ENCODE measurements at places on chromosomes 16 and 17.

DNA sequence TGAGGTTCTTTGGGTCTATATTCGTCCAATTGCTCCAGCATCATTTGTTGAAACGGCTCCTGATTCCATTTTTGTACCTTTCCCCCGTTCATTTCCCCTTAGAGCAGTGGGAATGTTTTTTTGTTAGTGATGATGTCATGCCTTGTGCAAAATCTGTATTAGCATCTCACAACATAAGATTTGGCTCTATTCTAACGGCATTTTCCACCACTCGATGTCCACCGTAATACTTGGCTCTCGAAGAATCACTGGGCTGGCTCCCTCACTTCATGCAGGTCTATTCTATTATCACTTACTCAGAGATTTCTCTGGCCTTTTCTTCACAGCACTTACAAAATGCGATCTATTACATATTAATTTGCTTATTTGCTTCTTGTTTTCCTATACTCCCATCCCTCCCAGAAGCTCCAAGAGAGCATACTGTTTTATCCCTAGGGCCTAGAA lies 571 bp upstream of the NME1 start:
- DNase-seq, result no peak

GRCh38 chr17:28895794-28896447 lies 1.6 kb downstream of the FLOT2 start:
- no peak for DNase-seq

DNA sequence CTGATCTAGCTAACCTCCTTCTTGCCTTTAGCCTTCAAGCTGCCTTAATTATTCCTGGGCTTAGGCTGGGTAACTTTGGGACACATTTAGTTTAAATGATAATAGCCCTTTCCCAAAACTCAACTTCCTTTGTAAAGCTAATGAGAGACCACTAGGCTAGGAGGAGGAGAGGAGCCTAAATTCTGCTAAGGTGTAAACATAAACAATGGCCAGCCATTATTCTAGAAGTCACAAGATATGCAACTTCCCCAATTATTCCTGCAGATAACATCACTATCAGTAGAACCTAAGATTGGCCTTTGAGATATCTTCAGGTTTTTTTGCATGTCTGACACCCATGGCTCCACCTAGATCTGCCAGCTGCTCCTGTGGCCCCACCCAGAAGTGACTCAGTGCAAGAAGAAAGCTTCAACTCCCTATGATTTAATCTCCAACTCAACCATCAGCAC lies 131.2 kb upstream of the FAM20A start:
- DNase-seq, result no peak

GRCh38 chr17:64124609-64125008 lies 5.3 kb downstream of the ERN1 start:
- no peak for DNase-seq

DNA sequence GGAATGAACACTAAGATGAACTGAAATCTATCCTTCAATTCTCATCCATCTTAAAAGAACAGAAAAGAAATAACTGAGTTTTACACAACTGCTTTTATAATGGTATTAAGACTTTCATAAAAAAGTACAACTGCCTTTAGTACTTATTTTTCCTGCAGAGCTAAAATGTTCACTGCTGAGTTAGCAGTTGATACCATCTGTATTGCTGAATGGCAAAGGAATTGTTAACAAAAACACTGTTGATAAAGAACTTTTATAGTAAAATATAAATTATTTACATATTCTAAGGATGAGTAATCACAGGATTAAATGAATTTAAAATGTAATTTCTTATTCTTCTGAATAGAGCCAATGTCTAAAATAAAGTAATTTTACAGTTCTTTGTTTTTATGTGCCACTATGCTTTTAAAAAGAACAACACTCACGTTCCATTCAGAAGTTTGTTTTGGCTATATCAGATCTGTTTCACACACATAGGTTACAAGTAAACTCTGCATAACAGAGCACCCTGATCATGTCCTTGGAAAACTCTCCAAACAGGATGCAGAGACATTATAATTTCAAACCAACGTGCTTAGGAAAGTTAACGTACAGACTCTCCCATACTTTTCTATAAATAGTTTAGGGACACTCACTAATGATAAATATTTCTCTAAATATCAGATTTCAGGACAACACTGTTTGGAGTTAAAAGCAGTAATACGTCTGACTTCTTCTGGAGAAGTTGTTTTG lies 151.1 kb downstream of the ITFG1 start:
- DNase-seq, result no peak

GRCh38 chr16:23406546-23407240 lies 46.3 kb downstream of the COG7 start:
- no peak for DNase-seq

- no peak for DNase-seq
Observed at GRCh38 chr17:40551879-40552768, 13.1 kb downstream of the CCR7 start.

GRCh38 chr16:10228779-10229178 lies 46.6 kb upstream of the GRIN2A start:
- no peak for DNase-seq

GRCh38 chr17:8160224-8160577 lies 2.5 kb downstream of the VAMP2 start:
- DNase-seq, result no peak

DNA sequence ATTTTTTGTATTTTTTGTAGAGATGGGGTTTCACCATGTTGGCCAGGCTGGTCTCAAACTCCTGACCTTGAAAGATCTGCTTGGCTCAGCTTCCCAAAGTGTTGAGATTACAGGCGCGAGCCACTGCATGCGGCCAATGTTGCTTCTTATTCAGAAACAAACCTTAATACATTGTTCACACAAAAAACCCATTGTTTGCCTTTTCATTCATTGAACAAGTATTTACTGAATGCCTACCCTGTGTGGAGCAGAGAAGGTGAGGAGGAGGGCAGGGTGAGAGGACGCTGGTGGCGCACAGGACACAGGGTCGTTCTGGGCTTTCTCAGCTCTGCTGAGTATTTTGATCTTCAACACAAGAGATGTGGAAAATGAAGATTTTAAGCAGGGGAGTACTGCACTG lies 8.0 kb upstream of the KRT23 start:
- no peak for DNase-seq

GRCh38 chr17:41937970-41938954 lies 7.8 kb downstream of the ODAD4 start:
- DNase-seq, result no peak

GRCh38 chr17:78147315-78147998 lies 1.3 kb downstream of the C17orf99 start:
- no peak for DNase-seq

GRCh38 chr16:10039220-10040096 lies 142.8 kb downstream of the GRIN2A start:
- DNase-seq, result no peak

DNA sequence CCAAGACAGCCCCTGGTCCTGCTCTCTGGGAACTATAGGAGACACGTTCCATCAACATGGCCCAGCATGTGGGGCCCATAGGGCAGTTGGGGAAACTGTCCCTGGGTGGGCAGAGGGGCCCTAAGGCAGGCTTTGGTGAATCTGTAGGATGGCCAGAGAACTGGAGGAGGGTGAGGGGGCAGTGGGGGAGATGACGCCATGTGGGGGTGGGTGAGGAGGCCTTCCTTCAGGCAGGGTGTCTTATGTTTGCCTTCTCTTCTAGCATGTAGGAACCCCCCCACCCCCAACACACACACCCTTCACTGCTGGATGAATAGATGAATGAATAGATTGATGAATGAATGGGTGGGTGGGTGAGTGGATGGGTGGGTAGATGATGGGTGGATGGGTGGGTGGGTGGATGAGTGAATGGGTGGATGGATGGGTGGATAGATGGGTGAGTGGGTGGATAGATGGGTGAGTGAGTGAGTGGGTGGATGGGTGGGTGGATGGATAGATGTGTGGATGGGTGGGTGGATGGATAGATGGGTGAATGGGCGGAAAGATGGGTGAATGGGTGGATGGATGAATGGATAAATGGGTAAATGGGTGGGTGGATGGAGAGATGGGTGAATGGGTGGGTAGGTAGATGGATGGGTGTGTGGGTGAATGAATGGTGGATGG lies 2.5 kb upstream of the CBFA2T3 start:
- DNase-seq, result no peak

DNA sequence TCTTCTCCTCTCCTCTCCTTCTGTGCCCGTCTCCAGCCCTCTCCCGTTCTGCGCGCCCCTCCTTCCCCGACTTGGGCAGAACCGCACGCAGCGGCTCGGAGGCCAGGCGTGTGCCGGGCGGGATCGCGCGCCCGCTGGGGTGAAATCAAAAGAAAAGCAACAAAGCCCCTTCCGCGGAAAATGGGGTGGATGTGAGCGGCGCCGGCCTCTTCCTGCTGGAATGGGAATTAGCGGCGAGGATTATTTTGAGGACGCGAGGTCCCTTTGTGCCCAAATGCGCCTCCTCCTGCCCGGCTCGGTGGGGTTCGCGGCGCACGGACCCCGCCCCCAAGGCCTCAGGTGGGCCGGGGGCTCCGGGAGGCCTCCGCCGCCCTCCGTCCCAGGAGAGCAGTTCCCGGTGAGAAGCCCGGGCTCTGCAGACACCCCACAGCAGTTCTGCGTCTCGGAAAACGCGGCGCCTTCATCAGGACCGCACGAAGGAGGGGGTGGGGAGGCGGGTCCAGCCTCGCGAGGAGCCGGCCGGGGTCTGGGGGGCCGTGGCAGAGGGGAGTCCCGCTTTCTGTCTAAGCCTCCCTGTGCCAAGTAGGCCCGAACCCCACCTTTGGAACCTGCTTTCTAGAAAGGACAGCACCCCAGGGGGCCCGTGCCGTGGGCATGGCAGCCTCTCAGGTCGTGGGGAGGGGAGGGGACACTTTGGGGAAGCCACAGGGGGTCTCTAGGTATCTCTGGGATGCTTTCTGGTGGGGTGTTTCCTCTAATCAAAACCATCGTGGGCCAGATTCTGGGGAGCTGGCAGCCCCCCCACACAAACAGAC lies 91.0 kb upstream of the CBX4 start:
- peak; percentile 28 for DNase-seq

- no peak for DNase-seq
Observed at GRCh38 chr16:51271156-51271701, 120.2 kb upstream of the SALL1 start.

GRCh38 chr17:76050538-76051467 lies 21.5 kb downstream of the SRP68 start:
- DNase-seq, result no peak

DNA sequence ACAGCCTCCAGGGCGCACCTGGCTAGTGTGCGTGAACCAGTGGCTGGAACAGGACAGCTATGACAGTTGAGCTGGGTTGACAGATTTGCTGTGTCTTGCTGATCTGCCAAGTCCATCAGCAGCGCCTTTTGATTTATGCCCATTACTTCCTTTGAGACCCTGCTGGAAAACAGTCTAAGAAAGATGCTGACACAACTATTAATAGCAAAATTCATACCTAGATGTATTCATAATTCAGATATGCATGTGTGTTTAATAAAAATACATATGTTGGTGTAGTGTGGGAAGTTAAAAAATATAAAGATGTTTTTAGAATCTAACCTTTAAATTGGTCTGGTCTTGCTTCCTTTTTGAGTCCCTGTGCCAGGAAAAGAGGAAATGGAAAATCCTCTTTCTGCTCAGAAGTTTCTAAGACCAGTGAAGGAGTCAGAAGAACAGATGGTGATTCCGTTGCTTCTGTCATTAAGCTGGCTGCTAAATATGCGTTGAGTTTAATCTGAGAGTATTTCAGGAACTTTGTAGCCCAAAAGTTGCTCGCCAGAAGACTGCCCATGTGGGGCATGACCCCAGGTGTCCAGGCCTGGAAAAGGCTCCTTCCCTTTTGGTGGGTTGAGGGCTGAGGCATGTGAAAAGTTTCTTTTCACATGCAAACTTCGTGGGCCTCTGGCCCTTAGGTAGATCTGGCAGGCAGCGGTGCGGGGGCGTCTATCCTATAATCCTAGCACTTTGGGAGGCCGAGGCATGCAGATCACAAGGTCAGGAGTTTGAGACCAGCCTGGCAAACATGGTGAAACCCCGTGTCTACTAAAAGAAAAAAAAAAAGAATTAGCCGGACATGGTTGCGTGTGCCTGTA lies 40.0 kb upstream of the ENDOV start:
- no peak for DNase-seq

- DNase-seq, result no peak
Observed at GRCh38 chr17:4514206-4514605, 15.5 kb downstream of the SPNS2 start.

- no peak for DNase-seq
Observed at GRCh38 chr17:8125947-8126490, 2.1 kb upstream of the HES7 start.

DNA sequence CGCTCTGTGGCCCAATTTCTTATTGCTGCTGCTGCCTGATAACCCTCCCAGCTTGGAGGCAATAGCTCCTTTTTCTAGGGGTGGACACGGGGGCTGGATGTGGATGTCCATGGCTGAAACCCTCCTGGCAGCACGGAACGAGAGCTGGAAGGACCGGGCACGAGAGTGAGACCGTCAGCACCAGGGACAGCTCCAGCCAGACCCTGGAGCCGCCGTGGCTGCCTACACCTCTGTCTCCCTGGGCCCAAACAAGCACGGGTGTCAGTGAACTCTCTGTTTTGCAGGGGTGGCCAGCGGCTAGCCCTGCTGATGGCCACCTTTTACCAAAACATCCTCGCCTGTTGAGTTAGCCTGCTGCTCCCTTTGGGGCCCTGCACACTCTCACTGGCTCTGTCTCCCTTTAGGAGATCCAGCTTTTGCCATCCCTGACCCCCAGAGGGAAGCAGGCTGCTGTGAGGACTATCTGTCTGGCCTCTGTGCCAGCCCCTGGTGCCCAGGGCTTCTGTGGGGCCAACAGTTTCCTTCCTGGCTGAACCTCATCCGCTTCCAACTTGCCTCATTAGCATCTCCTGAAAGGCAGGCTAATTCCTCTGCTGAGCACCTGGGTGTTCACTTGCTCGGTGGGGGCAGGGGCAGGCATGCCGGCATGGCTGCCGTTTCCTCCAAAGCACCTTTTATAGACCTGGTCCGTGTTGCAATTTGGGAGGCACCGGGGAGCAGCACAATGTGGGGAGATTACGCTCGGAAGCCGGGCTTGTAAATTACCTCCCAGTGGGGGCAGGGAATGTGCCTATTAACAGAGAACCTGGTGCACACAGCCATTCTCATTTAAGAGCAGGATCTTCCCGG lies 118.1 kb downstream of the ENGASE start:
- DNase-seq, result no peak

- peak; percentile 72 for DNase-seq
Observed at GRCh38 chr17:27381007-27381501, 75.2 kb upstream of the KSR1 start.

DNA sequence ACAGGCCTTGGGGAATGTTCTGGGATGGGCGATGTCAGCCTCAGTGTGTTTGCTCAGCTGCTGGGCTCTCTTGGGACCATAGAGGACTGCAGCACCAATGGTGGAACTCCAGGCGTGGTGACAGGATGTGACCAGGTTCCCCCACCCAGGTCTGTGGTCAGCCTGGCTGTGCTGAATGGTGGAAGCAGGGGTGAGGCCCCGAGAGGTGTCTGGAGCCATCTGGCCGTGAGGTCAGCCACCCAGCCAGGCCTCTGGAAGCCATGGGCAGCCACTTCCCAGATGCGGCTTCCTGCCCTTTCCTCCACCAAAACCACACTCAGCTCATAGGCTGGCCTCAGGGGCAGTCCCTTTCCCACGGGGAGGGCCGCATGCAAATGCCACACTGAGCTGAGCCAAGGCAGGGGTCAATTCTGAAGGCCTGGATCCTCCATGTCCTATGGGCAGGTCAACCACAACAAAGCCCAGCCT lies 7.8 kb upstream of the MAPK7 start:
- no peak for DNase-seq
